ENCODE measurements at places on chromosomes 3 and 15.

DNA sequence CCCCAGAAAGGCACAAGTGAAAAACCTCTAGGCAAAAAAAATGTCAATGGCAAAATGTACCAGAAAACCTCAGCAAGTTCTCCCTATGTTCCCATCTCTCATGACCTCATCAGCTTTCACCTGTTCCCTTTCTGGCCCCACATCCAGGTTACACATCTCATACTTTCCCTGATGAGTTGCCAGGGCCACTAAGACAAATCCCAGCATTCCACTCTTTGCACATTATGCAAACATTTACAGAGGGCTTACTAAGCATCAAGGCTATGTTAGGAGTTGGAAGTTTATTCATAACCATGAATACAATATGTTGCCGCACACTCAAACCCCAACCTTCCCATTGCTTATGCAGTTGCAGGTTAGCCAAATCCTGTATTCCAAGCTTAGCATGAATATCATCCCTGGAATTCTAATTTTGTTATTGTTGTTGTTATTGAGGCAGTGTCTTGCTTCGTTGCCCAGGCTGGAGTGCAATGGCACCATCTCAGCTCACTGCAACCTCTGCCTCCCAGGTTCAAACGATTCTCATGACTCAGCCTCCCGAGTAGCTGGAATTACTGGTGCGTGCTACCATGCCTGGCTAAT, 129.3 kb upstream of the UBE2E2 start:
- DNase-seq = no peak

DNA sequence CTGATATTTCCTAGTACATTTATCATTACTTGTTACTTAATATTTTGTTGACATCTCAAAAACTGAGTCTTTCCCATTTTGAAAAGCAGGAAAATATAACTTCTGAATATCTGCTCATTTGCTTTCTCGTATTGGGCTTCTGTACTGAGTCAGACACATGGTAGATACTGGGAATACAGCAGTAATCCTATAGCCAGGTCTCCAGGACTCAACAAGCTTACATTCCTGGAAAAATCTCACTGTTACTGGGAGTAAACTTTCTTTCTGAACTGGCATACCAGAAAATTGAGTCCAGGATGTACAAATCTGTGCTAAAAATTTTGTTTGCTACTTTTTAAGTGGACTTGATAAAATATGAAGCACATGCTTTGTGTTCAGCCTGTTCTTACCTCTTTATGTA, 240.4 kb downstream of the RBMS3 start:
- DNase-seq = no peak

- no peak for DNase-seq
Measured at GRCh38 chr15:46121441-46121840, 486.6 kb downstream of the SQOR start.

- DNase-seq = no peak
Measured at GRCh38 chr3:123656691-123657090, 71.8 kb upstream of the HACD2 start.

GRCh38 chr15:41605566-41605965, 46.6 kb downstream of the TYRO3 start:
- DNase-seq = no peak

GRCh38 chr3:32202496-32202895, 36.0 kb upstream of the CMTM8 start:
- no peak for DNase-seq

- DNase-seq = no peak
Measured at GRCh38 chr15:77187751-77188464, 117.0 kb upstream of the TSPAN3 start.

DNA sequence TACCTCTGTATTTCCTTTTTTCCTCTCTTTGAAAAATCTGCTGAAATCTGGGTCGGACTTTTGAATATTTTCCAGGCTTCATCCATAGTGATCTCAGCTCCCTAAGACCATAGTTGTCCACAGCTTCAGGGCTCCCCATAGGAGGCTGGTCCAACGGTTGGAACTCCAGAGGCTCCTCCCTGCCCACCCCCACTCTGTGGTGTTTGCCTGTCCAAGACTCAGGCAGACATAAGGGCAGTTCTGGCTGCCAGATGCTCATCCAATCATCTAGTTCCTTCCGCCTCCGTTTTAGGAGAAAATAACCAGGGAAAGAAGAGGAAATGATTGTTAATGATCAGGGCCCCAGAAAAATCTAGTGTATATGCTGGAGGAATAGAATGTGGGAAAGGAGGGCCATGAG, 27.9 kb upstream of the PRTG start:
- DNase-seq = no peak

DNA sequence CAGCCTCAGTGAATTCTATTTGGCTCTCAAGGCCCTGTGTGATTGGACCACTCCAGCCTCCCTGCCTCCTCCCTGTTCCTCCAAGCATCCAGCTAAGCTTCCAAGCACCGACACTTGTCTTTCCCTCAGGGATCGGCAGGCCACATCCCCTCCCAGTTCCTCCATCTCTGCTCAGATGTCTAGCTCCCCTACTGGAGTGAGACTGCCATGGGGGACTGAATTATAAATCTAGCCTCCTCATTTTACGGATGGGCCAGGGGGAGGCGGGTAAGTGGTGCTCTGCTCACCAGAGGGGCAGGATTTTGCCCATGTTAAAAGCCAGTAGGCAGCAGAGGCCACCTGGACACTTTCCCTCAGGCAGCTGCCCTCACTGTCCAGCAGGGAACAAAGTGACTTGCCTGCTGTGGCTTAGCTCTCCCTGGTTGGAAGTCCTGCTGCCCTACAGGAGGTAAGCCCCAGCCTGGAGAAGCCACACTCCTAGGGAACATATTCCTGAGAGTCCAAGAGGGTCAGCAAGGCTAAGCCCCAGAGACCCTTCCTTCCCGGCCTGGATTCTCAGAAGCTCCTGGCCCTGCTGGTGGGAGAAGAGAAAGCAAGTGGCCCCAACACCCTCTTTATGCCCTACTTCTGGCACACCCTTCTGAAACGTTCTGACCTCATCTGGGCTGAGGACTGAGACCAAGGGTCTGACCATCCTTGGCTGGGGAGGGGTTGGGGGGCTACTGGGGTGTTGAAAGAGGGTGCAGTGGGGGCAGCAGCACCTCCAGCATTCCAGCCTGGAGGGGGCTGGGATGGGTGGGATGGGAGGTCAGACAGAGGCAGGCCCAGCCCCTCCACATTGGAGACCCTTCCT, 9.1 kb upstream of the HHATL start:
- DNase-seq = no peak

- no peak for DNase-seq
Measured at GRCh38 chr15:69120732-69121131, 39.7 kb upstream of the GLCE start.

DNA sequence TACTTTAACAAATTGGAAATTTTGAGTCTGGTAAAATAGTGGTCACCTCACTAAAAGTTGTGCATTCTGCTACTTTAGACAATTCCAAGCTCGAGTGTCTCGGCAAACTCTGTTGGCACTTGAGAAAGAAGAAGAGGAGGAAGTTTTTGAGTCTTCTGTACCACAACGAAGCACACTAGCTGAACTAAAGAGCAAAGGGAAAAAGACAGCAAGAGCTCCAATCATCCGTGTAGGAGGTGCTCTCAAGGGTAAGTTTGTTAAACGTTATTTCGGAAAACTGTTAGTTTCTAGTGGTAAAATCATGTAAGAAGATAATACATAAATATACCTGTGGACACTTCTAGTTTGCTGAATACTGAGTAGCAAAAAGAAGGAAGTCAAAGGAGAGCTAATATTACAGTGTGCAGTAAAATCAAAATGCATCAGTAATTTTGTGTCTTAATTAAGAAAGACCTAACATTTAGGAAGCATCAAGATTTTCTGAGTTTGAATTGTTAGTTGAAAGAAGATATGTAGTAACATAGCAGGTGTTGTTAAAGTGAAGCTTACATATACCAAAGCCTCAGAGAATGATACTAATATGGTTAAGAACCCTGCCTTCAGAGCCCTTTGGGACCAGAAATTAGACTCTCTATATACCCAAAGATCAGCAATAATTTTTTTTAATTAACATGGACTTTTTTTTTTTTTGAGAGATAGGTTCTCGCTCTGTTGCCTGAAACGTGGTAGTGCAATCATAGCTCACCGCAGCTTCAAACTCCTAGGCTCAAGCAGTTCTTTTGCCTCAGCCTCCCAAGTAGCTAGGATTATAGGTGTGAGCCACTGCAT, 23.0 kb downstream of the BUB1B start:
- DNase-seq = no peak

- no peak for DNase-seq
Measured at GRCh38 chr3:194447161-194447560, 39.6 kb downstream of the ATP13A3 start.

DNA sequence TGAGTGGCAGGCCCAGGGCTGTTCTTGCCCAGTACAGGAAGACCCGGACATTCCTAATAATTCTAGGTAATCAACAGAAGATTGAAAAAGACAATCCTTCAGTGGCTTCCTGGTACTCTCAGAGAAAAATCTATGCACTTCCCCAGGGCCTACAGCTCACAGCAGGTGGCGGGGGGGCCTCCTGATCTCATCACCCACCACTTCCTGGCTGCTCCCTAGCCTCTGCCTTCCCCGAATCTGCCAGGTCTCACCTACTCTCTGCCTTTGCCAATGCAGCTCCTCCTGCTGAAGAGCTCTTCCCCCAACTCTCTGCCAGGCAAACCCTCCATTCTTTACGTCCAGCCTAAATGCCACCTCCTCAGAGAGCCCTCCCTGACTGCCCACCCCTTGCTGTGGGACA, 37.5 kb downstream of the EHD4 start:
- DNase-seq = peak; percentile 44

- no peak for DNase-seq
Measured at GRCh38 chr15:29913528-29914135, 91.4 kb upstream of the TJP1 start.

DNA sequence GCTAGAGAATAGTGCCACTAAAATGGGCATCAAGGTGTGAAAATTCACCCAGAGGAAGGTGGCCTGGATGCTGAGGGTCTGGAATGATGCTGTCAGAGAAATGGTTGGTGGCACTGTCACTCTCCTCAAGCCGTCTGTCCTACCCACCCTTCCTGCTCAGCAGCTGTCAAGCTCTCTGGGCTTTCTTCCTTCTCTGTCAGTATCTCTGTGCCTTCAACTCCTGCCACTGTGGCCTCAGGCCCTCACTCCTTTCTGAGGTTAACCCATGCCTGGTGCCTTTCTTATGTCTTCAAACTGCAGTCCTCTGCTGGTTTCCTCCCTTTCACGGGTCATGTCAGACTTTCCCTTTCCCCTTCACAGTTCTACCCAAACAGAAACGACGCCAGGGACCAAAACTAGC, 4.4 kb downstream of the MYO5C start:
- DNase-seq = no peak

DNA sequence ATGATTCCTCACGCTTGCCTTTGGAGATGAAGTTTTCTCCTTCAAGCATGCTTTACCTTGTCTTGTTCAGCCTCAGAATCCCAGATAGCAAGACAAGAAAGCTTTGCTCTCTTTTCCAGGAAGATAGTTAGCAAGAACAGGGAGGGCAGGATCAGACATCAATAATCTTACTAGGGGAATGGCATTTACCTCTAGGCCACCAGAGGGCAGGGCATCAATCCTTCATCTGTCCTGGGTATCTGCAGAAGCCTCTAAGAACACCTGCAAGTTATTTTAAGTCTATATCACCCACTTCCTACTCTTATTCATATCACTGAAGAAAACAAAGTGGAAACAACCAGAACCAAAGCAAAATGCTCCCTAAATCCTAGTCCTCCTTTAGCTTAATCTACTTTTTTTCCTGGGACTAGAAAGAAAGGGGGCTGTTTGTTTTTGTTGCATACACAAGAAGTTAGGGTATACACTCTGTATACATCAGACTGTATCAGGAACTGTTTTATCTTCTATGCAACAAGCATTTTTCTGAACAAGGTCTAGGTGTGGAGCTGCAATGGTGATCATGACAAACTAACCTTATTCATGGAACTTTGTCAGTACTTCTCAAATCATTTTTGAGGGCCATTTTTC, 862.5 kb downstream of the CADM2 start:
- no peak for DNase-seq

DNA sequence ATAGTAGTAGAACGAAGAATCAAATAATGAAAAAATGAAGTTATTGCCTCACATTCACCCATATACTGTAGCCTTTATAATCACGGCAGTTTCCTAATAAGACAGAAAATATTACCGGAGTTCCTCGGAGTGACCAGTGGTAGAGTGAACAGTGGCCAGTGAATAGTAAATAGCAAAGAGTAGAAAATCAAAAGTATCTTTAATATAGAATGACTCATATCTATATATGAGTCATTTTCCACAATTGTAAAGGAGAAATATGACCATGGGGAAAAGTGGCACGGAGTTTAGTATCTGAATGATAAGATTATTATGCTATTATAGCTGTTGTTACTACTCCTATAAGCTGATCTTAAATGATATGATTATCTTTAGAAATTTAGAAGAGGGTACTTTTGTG, 38.5 kb downstream of the ZBTB20 start:
- DNase-seq = no peak

GRCh38 chr3:47418167-47419082, 37.6 kb downstream of the PTPN23 start:
- no peak for DNase-seq

GRCh38 chr15:87537295-87537694, 719.2 kb downstream of the NTRK3 start:
- DNase-seq = no peak

- DNase-seq = no peak
Measured at GRCh38 chr3:94336046-94336753, 273.3 kb downstream of the NSUN3 start.

DNA sequence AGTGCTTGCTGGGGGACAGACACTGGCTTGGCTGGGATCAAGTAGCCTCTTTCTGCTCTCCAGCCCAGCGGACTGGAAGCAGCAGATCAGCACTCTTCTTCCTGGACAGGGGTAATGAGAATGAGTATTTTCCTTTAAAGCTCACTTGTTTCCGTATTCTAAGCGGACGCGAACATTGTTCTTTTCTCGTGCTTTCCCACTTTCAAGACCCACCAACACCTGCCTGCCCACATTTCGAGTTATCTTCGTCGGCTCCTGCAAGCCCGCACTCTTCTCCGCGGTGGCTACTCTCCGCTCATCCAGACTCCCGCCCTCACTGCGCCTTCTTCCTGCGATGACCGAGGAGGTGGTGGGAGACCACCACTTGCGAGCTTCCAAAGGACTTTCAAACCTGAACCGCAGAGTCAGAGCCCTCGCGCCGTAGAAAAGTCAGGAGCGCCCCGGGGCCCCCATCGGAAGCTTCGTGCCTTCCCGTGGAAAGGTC, 1.6 kb upstream of the PPM1L start:
- DNase-seq = no peak

DNA sequence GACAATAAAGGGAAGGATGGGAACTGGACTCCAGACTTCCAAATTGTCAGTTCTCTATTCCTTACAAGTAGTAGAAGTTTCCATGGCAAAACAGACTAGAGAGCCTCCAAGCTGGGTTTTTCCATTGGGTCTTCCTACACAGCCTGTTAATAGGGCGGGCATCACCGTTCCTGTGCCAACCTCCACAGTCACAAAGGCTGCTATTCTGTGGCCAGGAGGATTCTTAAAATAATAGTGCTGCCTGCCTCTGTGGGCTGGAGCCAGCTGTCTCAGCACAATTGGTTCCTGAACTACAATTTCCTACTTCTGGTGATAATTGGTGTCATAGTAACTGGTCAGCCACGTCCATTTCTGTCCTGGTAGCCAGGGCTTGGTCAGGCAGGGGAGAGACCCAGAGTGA, 38.6 kb downstream of the LYZL4 start:
- no peak for DNase-seq
